ENCODE measurements at places on chromosomes 2 and 18.

GRCh38 chr18:74148543-74149070 lies 284 bp downstream of the TIMM21 start:
- no peak for DNase-seq

DNA sequence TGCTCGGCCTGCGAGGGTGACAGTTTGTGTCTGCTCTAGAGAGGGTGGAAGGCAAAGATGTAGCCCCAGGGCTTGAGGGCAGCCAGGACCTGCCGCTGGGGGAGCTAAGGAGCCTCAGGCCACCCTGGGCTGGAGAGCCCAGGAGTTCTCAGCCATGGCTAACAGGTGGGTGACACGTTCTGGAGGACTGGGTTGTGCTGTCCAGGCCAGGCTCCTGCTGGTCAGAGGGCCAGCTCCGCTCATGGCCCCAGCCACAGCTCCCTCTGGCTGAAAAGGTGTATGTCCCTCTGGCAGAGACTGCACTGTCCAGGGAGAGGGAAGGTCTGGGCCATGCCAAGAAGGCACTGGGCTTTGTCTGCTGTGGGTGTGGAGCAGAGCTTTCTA lies 19.2 kb downstream of the TMEM185B start:
- DNase-seq, result no peak

GRCh38 chr2:188314314-188315054 lies 22.8 kb downstream of the GULP1 start:
- peak; percentile 48 for DNase-seq

DNA sequence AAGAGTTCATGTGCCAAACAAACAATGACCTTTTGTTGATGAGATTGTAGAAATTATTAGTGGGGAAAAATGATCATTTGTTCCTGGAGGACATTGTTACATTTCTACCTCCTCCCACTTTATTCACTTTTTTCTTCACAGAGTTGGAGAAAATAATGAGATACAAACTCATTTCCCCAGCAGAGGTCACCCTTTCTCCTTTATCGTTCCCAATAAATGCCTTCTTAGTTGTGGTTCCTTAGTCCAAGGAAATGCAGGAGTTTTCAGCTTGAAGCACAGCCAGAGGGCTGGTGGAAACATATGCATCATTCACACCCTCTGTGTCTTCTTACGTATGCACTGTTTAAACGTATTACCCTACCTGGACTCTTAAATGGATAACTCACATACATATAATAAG lies 108.8 kb downstream of the SLC4A3 start:
- DNase-seq, result peak; percentile 80

- no peak for DNase-seq
Measured at GRCh38 chr2:164725542-164725941, 104.3 kb upstream of the GRB14 start.

GRCh38 chr2:79369127-79369526 lies 143.7 kb upstream of the CTNNA2 start:
- DNase-seq, result no peak

DNA sequence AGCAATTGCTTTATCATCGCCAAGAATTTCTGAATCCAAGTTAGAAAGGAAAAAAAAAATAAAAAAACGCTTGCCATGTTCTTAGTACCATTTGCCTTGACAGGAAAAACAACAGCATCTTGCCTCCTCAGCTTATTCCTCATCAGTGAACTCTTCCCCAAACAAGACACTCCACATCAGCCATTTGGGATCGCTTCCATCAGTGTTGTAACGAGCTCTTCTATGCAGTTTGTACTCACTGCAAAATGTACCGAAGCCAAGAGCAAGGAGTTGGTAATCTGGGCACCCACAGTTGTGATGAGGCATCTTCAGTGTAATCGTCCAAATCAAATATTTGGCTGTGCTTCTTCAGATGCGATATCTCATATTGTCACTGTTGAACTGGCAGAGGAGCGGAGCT lies 503.7 kb downstream of the TMEM182 start:
- DNase-seq, result no peak

GRCh38 chr2:150046211-150046610 lies 441.3 kb downstream of the RND3 start:
- DNase-seq, result peak; percentile 60

DNA sequence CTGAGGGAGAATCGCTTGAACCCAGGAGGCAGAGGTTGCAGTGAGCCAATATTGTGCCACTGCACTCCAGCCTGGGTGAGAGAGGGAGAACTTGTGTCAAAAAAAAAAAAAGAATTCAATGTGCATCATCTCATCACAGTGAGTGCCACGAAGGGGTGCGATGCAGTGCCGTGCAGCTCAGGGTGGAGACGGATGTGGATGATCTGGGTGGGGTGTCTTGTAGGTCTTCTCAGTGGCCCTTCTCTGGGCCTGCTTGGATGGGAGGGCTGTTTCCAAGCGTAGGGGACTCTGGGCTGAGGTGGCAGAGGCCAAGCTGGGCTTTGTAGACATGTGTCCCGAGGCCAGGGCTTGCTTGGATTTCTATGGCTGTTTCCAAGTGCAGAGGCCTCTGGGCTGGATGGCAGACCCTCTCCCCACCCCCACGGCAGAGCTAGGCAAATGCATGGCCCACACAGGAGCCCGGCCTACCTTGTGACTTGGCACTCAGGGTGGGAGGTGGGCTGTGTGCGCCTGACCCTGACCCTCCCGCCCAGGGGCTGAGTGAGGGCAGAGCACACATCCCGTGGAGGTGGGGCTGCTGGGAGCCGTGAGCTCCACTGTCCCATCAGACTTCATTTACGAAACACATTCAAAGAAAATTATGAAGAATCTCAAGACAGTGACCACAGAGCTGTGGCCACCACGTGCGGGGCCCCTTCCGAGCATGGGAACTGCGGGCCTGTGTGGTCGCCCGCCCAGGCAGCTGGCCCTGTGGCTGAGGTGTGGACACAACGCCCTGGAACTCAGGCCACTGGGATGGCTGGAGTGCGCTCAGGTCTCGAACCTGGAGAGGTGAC lies 76.4 kb downstream of the ASB1 start:
- no peak for DNase-seq

GRCh38 chr18:26621161-26622026 lies 73.0 kb upstream of the KCTD1 start:
- DNase-seq, result peak; percentile 32

- DNase-seq, result peak; percentile 3
Measured at GRCh38 chr2:57987835-57988573, 58.6 kb upstream of the VRK2 start.

- DNase-seq, result no peak
Measured at GRCh38 chr18:75075016-75075305, 134.0 kb downstream of the PTGR3 start.

- no peak for DNase-seq
Measured at GRCh38 chr2:225293638-225294037, 105.9 kb upstream of the NYAP2 start.

DNA sequence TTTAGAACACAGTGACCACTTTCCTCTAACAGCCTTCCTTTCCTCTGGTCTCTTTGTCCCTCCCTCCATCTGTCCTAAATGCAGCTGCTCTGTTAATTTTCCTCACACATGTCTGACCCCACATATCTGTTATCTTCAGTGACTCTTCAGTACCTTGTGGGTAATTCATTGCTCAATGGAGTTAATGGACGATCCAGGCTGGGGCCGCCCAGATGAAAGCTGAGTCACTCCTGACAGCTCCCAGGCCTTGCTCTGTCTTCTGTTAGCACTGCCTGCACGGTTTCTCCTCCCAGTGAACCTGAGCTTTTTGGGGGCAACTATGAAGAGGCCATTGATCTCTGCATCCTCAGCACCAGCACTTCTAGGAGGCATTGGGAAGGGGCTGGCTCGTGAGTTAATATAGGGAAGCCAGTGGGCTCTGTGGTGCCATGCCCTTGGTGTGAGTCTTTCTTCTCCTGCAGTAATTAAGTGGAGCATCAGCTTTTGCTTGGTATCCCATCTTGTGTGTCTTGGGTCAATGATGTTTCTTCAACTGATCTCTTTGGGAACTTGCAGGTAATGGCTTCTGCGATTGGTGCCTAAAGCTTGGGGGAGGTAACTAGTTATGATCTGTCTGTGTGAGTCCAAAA lies 67.3 kb downstream of the SNORC start:
- DNase-seq, result peak; percentile 45

GRCh38 chr2:157990173-157990572 lies 111.5 kb upstream of the UPP2 start:
- no peak for DNase-seq

DNA sequence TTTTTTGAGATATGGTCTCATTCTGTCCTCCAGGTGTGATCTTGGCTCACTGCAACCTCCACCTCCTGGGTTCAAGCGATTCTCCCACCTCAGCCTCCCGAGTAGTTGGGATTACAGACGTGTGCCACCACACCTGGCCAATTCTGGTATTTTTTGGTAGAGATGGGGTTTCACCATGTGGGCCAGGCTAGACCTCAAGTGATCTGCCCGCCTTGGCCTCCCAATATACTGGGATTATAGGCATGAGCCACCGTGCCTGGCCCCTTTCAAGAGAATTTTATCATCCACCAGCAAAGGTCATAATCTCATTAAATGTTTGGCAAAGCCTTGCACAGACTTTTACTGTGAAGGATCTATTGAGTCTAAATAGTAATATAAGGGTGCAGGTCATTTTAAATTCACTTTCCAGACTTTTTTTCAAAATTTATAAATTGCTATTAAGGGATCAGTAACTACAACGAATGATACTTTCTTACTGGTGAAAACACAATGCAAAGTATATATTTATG lies 2.5 kb downstream of the HADHA start:
- no peak for DNase-seq

DNA sequence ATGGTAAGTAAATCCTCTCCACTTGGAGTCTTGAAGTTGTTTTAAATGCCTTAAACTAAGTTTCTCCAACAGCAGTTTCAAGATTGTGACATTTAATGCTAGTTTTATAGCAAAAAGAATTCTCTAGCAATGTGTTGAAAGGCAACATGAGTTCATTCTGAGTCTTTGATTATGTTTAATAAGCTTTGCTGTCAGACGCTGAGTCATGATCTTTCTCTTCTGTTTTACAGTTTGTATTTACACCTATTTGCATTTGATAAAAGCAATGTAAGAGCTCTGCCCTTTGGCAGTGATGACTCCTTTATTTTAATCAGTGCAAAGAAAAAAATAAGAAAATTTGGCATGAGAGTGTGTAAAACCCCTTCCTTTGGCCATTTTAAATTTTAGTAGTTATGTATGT lies 497.7 kb downstream of the STK39 start:
- DNase-seq, result no peak

DNA sequence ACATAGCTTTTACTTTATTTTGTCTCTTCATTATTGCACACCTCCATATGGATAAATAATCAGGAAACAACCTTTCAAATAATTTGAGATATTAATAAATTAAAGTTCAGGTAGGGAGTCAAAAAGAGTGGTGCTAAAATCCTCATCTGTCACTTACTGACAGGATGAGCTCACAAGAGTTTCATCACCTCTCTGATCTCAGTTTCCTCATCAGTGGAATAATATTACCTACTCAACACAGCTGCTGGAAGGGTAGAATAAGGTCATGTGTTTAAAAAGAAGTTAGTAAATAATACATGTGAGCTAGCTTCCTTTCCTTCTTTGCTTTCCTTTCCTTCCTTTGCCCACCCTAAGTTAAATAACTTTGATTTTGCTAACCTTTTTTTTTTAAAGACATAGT lies 61.9 kb downstream of the RDH14 start:
- no peak for DNase-seq

DNA sequence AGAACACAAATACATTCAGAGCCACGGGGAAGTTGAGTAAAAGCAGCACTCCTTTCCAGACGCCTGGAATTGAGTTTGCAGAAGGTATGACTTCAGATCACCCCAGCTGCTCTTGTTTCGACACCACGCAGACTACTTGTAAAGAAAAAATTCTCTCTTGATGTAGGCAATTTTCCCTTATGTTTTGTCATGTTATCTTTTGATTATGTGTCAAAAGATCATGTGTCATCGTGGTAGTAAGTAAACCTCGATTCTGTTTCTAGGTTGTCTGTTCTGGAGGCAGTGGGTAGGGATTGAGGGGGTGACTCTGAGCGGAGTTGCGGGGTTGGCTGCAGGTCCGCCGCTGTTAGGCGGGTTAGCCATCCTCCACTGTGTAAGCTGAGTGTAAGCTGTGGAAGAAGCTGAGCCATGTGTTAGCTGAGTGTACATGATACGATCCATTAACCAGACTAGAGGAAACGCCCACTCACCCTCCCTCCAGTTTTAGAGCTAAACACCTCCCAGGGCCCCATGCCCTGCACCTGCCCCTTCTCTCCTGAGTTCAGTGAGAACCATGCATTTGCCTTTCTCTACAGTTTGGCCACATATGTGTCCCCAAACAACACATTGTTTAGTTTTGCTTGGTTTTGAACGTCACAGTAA lies 181.8 kb downstream of the SNTG2 start:
- DNase-seq, result no peak

GRCh38 chr2:9914384-9915065 lies 37.0 kb upstream of the GRHL1 start:
- peak; percentile 80 for DNase-seq

DNA sequence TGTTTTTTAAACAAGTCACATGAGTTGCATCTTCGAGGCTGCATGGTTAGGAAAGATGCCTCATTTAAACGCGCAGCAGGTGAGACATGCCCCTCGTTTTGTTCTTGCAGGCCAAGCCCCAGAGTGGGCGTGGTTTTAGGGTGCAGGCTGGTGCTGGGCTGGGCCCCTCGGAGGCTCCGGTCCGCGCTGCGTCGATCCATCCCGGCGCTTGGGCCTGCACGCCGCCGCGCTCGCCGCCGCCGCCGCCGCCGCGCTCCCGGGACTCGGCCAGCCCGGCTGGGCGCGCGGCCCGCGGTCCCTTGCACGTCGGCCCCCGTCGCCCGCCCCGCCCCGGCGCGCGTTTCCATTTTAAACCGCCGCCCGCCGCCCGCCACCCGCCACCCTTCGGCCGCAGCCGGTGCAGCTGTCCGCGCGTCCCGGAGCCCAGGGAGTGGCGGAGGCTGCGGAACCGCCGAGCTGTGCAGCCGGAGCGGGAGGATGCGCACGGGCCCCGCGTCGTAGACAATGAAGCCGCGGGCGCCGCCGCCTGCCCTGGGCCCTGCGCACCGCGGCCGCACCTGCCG lies 175.5 kb downstream of the AGAP1 start:
- DNase-seq, result peak; percentile 67

DNA sequence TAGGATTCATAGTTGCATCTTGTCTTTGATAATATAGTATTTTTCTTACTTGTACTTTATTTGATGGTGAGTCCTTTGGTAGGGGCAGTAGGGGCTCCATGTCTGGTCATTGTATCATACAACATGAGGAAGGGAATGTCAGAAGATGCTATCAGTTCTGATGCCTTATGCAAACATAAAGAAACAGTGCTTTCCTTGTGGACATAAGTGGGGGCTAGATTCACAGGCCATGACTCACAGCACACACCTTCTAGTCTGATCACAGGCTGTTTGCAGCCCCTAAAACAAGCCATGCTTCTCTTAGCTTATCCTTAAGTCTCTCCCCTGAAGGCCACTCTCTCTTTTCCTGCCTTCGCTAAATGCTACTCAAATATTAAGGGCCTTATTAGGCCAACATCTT lies 10.7 kb upstream of the SLC14A1 start:
- no peak for DNase-seq

DNA sequence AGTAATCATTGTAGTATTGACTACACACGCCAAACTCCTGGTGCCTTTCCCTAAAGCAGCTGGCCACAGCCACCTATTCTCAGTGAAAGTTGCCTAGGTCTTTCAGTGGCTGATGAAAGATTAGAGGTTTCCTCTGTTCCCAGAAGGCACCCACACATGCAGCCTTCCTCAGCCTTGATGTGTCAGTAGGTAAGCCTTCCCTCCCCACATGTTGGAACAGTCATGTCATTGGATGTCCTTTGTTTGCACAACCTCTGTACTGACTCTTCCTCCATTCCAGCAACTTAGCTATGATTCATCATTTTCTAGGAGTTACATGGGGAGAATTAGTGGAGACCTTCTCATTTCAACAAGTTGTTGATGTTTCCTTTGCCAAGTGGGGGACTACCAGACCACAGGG lies 630.8 kb upstream of the SLC39A10 start:
- DNase-seq, result no peak
